ENCODE measurements at places on chromosomes 16 and 17. TPM values are rescaled to one million over a fixed set of nuclear protein-coding genes. Genes with fewer than 3 reads are reported as not detected.

DNA sequence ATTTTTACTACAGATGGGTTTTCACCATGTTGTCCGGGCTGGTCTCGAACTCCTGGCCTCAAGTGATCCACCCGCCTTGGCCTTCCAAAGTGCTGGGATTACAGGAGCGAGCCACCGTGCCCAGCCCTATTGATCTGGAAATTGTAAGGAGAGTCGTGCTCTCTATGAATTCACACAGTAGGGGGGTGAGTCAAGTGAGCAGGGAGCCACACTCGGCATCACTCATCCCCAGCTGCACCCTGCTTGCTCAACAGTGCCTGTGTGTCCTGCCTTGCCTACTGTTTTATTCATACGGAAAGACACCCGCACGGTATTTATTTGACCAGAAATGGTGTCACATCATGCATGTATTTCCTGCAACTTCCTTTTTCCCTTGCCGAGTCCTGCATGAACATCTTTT lies 157.2 kb upstream of the FOXF1 start:
- no peak for DNase-seq

MT1E gene
- total RNA-seq, result 65.0 TPM

HOXB13 gene
- total RNA-seq, result not detected

DNA sequence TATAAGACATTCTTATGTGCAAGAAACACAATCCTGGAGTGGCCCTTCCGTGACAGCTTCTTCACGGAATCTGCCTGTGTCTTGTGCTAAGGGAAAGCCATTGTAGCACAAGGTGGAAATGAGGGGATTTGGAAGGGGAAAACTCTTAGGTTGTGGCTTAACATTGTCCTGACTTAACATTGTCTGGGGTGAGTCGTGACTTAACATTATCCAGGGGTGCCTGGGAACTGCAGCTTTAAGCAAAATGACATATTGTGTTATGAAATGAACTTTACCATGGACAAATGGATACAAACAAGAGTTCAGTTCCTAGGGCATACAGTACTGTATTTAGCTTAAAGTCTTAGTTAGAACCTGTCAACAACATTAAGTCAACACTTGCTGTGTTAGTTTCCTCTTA lies 323.9 kb downstream of the CPPED1 start:
- no peak for DNase-seq

DNA sequence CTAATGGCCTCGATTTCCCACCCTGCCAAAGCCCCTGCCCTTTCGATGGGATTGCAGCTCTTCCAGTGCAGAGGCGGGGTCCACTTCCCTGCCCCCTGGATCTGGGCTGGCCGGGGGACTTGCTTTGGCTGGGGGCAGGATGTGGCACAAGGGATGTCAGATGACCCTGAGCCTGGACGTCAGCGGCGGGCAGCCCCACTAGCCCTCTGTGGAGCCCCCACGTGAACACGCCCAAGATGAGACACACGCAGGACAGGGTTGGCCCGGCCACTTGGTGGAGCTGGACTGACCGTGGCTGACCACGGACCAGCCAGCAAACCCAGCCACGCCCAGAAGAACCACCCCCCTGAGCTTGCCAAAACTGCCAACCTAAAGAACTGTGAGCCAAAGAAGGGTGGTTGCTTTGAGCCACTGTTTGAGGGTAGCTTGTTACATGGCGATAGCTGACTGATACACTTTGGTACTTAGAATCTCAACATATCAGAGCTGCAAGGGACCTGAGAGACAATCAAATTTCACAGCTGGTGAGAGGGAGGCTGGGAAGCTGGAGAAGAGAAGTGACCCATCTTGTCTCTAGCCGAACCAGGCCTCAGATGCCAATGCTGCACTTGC lies 46.6 kb upstream of the PABPN1L start:
- DNase-seq, result no peak

DNA sequence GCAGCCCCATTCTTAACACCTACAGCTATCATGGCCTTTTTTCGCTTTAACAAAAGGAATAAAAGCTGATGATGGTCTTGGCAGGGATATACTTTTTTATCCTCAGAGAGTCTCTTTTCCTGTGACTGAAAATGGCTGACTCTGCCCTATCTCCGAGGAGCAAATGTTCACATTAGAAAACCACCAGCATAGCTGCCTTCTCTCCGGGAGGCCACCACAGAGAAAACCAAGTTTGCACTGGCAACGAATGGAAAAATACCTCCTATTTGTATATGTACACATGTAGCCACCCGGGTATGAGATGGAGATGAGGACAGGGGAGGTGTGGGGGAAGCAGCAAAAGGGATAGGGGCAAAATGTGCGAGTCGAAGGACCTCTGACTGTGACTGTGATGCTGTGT lies 88.2 kb downstream of the STX8 start:
- no peak for DNase-seq
